ENCODE measurements at places on chromosomes 2 and 18. TPM values are rescaled to one million over a fixed set of nuclear protein-coding genes. Genes with fewer than 3 reads are reported as not detected.

DLGAP1 gene
- not detected for total RNA-seq

SLC19A3 gene
- not detected for total RNA-seq

LRRC30 gene
- total RNA-seq, result not detected

LANCL1 gene
- total RNA-seq, result 28.0 TPM

G6PC2 gene
- total RNA-seq, result not detected

PROC gene
- total RNA-seq, result 0.64 TPM
